ENCODE measurements at places on chromosomes 13 and 19.

- H3K27me3 ChIP-seq = no peaks in the 10 kb centered on the region
- H3K4me3 ChIP-seq = no peak overlapping the region
- H3K27ac ChIP-seq = no peak overlapping the region
- no peak for DNase-seq
These were observed 111.3 kb downstream of the ZDHHC20 start for GRCh38 chr13:21347753-21348318.

DNA sequence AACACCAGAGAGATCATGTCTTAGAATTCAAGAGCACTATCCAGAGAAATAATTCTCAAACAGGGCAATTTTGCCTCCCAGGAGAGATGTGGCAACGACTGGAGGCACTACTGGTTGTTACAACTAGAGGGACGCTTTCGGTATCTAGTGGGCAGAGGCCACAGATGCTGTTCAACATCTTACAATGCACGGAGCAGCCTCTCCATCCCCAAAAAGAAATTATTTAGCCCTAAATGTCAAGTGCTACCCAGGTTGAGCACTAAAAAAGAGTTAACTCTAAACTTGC lies 78.6 kb downstream of the ABCC4 start:
- no peak for DNase-seq
- H3K4me3 ChIP-seq = no peak overlapping the region
- no peaks in the 10 kb centered on the region for H3K27me3 ChIP-seq
- no peak overlapping the region for H3K27ac ChIP-seq
- no peaks in the 10 kb centered on the region for H3K36me3 ChIP-seq
- no peaks in the 10 kb centered on the region for H3K4me1 ChIP-seq

DNA sequence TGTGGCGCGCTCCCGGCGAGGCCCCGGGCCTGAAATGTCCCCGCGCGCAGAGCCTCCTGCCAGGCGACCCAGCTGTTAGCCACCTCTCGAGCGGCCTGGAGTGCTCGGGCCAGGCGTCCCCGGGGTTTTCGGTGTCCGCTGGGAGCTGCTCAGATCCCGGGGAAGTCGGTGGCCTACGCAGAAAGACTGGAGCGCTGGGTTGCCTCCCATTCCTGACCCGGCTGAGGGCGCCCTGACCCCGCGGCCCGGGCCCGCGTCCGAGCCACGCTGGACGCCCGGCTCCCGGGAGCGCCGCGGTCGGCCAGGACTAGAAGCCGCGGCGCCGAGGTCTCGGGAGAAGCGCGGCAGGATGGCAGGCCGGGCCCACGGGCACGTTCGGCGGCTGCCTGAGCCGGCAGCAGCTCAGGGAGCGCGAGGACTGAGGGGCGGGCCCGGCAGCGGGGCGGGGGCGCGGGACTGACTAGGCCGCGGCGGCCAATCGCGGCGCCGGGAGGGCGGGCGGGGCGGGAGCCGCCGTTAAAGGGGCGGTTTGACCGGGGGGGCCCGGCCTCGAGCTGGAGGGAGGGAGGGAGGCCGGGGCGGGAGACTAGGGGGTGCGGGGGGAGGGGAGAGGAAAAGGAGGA lies 1.3 kb upstream of the ZIC2 start:
- H3K4me3 ChIP-seq = peak overlapping the region; percentile 99
- peak; percentile 62 for DNase-seq
- peaks cover 17% of the 10 kb centered on the region for H3K27me3 ChIP-seq
- peak overlapping the region; percentile 100 for H3K27ac ChIP-seq

- peaks cover 20% of the 10 kb centered on the region for H3K4me1 ChIP-seq
- no peak overlapping the region for H3K4me3 ChIP-seq
- H3K36me3 ChIP-seq = no peaks in the 10 kb centered on the region
- no peaks in the 10 kb centered on the region for H3K27me3 ChIP-seq
These were observed 36.9 kb downstream of the RASA3 start for GRCh38 chr13:114095486-114095885.

GRCh38 chr19:52922841-52923777 lies at the start of gene ZNF888:
ZNF888 (minus strand) TSS chr19:52923428; CDS start chr19:52917873, 5,555 bp downstream.
- H3K27ac ChIP-seq = peak within 1 kb of the TSS; percentile 82
- H3K36me3 ChIP-seq = no peaks in the 10 kb centered on the region
- H3K4me1 ChIP-seq = no peaks in the 10 kb centered on the region
- peak; percentile 72 for DNase-seq
- no peaks in the 10 kb centered on the region for H3K27me3 ChIP-seq

DNA sequence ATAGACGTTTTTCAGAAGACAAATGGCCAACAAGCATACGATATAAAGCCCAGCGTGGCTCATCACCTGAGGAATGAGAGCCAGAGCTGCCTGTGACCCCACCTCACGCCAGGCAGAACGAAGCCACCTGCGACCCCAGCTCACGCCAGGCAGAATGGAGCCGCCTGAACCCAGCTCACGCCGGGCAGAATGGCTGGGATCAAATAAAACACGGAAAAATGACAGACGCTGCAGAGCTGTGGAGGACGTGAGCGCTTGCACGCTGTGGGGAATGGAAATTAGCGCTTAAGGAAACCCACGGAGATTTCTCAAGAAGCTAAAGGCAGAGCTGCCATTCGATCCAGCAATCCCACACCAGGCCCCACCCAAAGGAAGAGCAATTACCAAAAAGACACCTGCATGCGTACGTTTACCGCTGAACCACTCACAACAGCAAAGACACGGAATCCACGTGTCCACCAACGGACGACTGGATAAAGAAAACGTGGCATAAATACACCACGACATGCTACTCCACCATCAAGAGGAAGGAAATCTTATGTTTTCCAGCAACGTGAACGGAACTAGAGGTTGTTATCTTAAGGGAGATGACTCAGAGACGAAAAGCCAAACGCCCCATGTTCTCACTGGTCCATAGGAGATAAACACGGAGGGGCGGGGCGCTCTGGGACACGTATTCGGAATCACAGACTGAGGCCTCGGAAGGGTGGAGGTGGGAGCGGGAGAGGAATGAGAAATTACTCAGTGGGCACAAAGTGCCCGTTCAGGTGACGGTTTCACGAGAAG lies 30.7 kb upstream of the C13orf46 start:
- no peaks in the 10 kb centered on the region for H3K27me3 ChIP-seq
- H3K36me3 ChIP-seq = peaks cover 2% of the 10 kb centered on the region
- H3K4me3 ChIP-seq = no peak overlapping the region
- no peak overlapping the region for H3K27ac ChIP-seq

GRCh38 chr13:53241891-53242348 lies 213.3 kb downstream of the OLFM4 start:
- peaks cover 2% of the 10 kb centered on the region for H3K4me1 ChIP-seq
- no peak for DNase-seq
- H3K27ac ChIP-seq = no peak overlapping the region
- no peak overlapping the region for H3K4me3 ChIP-seq
- H3K27me3 ChIP-seq = no peaks in the 10 kb centered on the region

DNA sequence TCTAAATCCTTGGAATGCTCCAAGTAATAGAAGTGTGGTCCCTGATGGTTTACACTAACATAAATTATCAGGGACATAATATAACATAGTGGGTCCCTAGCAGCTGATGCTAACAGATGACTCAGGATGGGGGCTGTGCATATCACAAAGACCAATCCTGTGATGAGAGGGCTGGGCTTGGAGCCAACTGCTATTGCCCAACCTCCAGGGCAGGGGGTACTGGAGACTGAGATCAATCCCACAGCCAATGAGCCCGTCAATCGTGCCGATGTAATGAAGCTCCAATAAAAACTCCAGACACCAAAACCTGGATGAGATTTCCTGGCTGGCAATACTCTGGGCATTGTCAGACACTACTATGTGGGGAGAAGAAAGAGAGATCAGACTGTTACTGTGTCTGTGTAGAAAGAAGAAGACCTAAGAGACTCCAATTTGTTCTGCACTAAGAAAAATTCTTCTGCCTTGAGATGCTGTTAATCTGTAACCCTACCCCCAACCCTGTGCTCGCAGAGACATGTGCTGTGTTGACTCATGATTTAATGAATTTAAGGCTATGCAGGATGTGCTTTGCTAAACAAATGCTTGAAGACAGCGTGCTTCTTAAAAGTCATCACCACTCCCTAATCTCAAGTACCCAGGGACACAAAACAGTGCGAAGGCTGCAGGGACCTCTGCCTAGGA lies 33.4 kb downstream of the ABCC4 start:
- H3K36me3 ChIP-seq = peaks cover 2% of the 10 kb centered on the region
- no peak overlapping the region for H3K27ac ChIP-seq
- no peak for DNase-seq

DNA sequence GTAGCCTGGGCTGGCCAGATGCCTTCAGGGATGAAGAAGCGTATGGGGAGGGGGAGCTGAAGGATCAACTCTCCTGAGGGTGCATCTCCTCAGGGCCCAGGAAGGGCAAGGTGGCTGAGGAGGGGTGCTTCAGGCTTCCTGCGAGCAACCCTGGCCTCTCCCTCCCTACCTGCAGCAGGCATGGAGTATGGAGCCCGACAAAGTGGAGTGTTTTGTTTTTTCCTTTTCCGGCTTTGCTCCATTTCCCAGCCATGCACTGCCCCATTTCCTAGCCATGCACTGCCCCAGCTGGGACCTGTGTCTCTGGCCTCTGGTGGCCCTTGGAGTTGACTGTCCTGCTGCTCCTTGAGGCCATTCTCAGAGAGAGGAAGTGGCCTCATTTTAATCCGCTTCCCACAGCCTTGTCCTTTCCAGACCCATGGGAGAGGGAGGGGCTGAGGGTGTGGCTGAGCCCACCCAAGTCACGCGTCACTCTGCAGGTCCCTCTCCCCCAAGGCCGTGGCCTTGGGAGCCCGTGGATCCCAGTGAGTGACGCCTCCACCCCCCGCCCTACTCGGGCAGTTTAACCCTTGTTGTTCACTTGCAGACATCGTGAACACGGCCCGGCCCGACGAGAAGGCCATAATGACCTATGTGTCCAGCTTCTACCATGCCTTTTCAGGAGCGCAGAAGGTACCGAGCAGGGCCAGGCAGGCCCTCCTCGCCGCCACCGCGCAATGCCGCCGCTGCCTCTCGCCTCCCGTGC lies 34.4 kb downstream of the CAPN12 start:
- no peak overlapping the region for H3K4me3 ChIP-seq
- H3K27ac ChIP-seq = no peak overlapping the region
- no peaks in the 10 kb centered on the region for H3K4me1 ChIP-seq
- peaks cover 100% of the 10 kb centered on the region for H3K36me3 ChIP-seq

DNA sequence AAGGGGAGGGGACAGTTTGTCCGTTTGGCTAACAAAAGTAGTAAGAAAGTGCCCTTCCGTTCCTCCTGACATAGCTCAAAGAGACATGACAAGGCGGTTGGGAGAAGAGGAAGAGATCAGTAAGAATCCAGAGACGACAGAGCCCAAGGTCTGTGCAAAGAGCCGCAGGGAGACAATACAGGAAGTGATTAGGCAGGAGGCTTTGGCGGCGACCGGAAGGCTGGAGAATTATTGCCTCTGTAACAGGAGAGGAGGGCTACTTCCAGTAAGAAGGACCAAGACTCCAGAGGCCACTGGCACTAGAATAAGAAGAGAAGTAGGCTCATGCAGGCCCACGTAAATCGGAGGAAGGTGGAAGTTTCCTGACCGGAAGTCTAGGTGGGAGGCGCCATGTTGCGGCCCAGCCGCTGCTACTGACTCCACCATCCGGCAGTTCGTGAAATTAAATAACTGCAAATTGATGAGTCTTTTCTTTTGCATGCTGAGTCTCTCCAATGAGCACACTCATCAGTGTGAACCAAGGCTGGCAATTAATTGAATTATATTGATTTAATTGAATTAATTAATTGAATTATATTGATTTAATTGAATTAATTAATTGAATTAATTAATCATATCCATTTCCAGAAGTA lies 9.9 kb downstream of the RFX2 start:
- DNase-seq = no peak
- H3K27me3 ChIP-seq = peaks cover 2% of the 10 kb centered on the region

DNA sequence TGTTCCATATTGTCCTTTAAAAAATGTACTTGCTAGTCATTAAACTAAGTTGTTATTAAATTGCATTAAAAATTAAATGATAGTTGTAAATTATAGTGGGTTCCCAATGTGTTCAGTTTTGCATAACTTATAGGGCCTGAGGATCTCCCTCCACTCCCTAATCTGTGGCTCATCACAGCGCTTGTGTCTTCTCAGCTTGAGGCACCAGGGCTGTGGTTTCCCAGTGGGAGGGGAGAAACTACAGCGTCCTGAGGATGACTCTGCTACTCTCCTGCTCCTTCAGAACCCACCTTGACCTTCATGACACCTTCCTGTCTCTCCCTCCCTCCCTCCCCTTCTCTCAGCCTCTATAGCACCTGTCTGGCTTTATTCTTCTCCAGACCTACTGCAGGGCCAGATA lies 1.4 kb downstream of the SGCG start:
- H3K4me1 ChIP-seq = no peaks in the 10 kb centered on the region
- no peak for DNase-seq
- no peaks in the 10 kb centered on the region for H3K36me3 ChIP-seq
- H3K27ac ChIP-seq = no peak overlapping the region
- no peak overlapping the region for H3K4me3 ChIP-seq

- no peaks in the 10 kb centered on the region for H3K36me3 ChIP-seq
- no peak for DNase-seq
- H3K27ac ChIP-seq = no peak overlapping the region
- no peak overlapping the region for H3K4me3 ChIP-seq
- H3K4me1 ChIP-seq = no peaks in the 10 kb centered on the region
- H3K27me3 ChIP-seq = no peaks in the 10 kb centered on the region
These were observed 2.1 kb upstream of the ZNF578 start for GRCh38 chr19:52451241-52451640.

- no peaks in the 10 kb centered on the region for H3K27me3 ChIP-seq
- peaks cover 2% of the 10 kb centered on the region for H3K36me3 ChIP-seq
- DNase-seq = no peak
- H3K27ac ChIP-seq = no peak overlapping the region
These were observed 55.2 kb upstream of the UQCRFS1 start for GRCh38 chr19:29268103-29268502.

- H3K27me3 ChIP-seq = no peaks in the 10 kb centered on the region
- H3K27ac ChIP-seq = no peak overlapping the region
- DNase-seq = no peak
- peaks cover 13% of the 10 kb centered on the region for H3K4me1 ChIP-seq
- no peaks in the 10 kb centered on the region for H3K36me3 ChIP-seq
- H3K4me3 ChIP-seq = no peak overlapping the region
These were observed 8.5 kb downstream of the FOXO1 start for GRCh38 chr13:40657951-40658350.

DNA sequence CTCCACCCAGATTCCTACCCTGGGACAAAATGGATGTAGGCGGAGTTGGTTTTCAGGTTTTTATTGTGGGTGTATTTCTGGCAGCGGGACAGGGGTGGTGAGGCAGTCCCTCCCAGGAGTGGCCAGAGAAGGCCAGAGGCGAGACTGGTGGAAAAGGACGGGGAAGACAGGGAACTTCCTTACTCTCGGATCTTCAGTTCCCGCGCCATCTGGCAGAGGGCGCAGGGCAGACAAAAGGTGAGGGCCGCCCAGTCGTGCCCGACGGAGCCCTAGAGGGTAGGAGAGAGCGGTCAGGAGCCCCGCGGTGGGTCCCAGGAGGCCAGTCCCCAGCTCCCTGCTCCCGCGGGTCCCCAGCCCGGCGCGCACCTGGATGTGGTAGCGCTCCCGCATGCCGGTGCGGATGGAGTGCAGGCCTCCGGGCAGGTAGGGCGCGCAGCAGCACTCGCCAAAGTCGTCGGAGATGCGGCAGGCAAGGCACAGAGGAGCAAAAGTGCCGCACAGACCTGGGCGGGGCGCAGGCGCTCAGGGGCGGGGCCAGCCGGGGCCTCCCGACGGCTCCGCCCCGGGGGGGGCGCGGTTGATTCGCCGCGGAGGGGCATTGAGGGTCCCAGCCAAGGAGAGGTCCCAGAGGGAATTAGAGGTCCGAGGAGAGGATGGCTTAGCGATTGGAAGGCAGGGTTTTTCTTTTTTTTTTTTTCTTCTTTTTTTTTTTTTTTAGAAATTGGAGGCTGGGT lies 3.0 kb downstream of the CNFN start:
- DNase-seq = peak; percentile 71
- H3K36me3 ChIP-seq = no peaks in the 10 kb centered on the region
- peak overlapping the region; percentile 82 for H3K4me3 ChIP-seq
- peak overlapping the region; percentile 44 for H3K27ac ChIP-seq
- peaks cover 4% of the 10 kb centered on the region for H3K4me1 ChIP-seq

- H3K27me3 ChIP-seq = no peaks in the 10 kb centered on the region
- H3K4me3 ChIP-seq = no peak overlapping the region
- H3K4me1 ChIP-seq = peaks cover 2% of the 10 kb centered on the region
These were observed 41.8 kb upstream of the UBAC2 start for GRCh38 chr13:99158846-99159245.
